ENCODE measurements at places on chromosomes 16 and 17.
A peak's percentile ranks its signal among the peaks of the same experiment; 100 is the strongest.

GRCh38 chr17:49487183-49487582, 7.9 kb upstream of the NGFR start:
- no peak for DNase-seq

GRCh38 chr17:73947281-73947965, 256.1 kb upstream of the RPL38 start:
- no peak for DNase-seq

DNA sequence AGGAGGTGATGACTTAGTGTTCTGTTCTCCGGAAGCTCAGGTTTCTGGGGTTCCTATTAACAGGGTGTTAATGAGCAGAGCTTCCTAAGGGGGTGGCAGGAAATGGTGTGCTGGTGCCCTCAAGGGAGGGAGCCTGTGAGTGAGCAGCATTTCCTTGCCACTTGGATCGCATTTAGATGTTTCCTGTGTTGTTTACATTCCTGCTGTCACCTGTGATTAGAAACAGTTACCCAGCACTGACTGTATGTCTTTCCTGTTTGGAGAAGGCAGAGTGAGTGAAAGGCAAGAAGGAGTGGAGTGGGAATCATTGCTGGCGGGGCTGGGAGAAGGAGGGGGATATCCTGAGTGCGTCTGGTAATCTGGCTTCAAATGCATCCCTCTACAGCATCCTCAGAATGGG, 214.6 kb downstream of the CCDC182 start:
- DNase-seq, result no peak

- DNase-seq, result no peak
Observed at GRCh38 chr17:75182319-75182568, 515 bp downstream of the SUMO2 start.

GRCh38 chr17:7266784-7267183, 4.5 kb upstream of the CLDN7 start:
- no peak for DNase-seq

- no peak for DNase-seq
Observed at GRCh38 chr16:56788435-56788834, 58.5 kb downstream of the NUP93 start.

- no peak for DNase-seq
Observed at GRCh38 chr17:65366102-65366844, 195.2 kb downstream of the AXIN2 start.

GRCh38 chr17:82351713-82352488, 7.1 kb upstream of the TEX19 start:
- DNase-seq, result peak; percentile 64

DNA sequence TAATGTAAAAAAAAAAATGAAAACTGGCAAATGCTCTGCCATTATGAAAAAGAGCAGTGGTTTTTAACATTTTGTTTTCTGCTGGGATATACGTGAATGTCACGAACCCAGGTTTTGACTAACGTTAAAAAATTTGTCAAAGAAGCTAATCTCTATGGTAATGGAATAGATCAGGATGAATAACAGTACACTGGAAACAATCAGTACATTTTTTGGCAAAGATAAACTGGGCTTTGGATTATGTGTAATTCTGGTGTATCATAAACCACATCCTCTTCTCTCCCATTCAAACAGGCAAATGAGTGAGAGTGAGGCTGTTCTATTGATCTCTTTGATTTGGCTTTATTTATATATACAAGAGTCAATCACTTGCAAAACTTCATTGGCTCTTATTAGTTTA, 207.0 kb upstream of the IRX3 start:
- no peak for DNase-seq

DNA sequence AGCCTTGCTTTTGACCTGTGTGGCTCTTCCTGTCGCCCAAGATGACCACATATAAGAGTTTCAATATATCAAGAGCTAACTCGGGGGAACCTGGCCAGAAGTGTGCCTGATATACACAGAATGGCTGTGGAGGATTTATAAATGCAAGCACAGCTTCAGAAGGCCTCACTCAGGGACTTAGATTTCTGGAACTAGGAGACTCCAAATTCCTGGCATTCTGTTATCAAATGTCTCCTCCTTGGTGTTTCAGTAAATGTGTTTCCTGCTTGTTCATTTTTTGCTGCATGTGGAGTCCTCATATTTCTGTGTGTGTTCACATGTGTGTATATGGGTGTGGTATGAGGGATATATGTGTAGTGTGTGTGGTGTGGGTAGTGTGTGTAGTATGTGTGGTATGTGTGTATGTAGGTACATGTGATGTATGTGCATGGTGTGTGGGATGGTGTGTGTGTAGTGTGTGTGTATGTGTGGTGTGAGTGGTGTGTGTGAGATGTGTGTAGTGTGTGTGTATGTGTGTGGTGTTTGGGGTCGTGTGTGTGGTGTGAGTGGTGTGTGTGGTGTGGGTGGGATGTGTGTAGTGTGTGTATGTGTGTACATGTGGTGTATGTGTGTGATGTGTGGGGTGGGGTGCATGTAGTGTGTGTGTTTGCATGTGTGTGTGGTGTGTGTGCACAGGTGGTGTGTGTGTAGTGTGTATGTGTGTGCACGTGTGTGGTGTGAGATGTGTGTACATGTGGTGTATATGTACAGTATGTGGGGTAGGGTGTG, 981 bp upstream of the CD300H start:
- no peak for DNase-seq

DNA sequence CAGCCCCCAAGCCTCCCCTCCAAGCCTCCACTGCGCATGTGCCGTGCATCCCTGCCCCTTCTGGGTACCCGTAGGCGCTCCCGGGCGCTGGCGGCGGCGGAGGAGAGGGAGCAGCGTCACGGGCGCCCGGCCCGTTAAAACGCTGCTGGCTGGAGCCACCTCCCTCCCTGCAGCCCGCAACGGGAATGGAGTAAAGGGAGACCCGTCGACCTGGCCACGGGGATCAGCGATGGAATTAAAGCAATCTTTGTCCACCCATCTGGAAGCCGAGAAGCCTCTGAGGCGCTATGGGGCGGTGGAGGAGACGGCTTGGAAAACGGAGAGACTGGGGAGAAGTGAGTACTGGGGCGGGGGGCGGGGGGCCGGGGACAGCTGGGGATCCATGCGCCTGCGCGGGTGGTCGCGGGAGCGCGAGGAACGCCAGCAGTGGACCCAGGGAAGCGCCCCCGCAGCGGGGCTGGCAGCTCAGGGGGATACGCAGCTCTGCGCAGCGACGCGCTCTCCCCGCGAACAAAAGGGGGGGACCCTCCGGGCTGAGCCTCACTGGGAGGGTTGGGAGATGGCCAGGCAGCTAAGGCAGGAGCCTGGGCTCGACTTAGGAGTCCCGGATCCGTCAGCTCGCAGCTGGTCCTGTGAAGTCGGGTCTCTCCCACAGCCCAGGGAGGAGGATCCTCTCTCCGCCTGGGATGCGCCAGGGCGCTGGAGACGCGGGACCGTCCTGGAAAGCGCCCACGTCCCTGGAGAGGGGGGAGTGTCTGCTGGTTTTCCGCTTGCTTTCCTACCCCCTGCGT, at the start of gene BMERB1:
TSS of gene BMERB1 (plus strand) at position 164 of the 791 bp plus-strand sequence. CDS start at position 230, 66 bp downstream.
- peak; percentile 92 for DNase-seq

DNA sequence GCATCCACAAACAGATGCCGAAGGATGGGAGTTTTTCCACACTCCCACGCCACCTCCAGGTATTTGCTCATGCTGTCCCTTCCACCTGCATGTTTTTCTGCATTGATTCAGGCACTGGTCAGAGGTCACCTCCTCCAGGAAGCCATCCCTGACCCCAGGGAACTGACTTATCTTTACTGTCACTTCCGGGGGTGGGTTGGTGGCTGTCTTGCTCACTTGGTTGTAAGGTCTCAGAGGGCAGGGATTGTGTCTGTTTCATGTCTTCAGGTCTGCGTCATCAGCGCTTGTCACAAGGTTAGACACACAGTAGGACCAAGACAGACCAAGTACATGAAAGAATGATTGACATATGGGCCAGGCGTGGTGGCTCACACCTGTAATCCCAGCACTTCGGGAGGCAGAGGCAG, 1.9 kb upstream of the IL4R start:
- no peak for DNase-seq

GRCh38 chr16:56257239-56257638, 66.0 kb downstream of the GNAO1 start:
- DNase-seq, result no peak

DNA sequence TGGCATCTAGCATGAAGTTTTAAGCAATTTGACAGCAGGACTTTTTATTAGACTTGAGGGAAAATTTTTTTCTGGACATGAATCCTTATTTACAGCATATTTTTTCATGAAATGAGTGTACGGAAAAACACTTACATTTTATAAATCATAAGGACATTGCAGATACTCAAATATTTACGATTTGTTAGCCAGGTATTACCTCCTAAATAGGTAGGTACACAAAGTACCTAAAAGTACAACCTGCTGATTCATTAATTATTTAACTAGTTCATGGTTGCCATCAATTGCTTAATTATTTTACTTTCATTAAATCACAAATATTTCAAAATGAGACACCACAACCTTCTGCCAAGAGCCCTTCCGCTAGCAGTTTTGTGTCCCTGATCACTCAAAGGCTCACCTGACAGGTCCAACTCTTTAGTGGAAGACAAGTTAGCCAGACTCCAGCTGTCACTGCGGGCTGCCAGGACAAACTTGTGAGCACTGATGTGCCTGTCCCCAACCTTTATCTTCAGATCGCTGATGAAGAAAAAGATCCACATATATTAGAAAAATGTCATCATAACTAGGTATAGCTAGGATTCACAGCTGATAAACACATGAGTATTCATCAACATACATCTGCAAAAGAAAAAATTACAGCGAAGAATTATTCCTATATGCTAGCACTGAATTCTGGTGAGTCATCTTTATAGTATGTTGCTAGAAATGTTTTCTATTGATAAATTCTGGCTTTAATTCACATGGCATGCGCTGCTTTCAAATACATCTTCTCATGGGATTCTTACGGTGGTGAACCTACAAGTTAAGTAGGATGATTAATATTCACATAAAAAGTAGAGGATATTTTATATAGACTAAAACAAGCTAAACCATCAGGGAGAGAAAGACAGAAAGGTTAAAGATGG, 28.2 kb downstream of the ANKFY1 start:
- no peak for DNase-seq

DNA sequence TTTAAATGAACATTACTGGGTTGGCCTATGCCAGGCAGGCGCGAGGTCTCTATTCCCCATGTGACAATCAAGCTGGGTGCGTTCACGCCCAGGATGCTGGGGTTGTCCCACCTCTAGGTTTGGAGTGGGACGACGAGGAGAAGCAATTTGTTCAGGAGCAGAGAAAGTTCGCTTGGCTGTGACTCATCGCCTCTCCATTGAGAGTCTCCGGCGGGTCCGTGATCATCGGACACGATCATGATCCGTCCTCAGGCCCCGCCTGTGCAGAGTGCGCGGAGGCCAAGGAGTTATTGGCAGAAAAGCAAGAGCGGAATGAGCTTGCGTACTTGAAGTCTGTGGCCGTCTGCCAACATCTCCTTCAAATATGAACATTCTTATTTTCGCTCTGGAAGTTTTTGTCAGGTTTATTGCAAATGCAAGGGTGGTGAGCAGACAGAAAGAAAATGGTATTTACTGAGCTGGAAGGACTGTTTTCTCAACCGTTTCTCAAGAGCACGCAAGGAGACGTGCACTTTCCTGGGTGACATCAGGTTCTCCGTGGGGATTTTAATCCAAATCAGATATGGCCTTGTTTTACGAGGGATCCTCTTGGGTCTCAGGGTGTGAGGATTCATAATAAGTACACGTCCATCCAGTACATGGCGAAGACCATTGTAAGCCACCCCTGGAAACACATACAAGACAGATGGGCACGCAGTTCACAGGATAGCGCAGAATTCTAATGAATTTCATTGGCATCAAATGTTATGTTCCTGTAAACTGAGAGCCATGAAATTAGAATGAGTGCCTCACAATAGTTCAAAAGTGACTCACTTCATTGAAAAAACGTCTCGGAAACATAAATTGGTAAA, 70.1 kb upstream of the CREBBP start:
- no peak for DNase-seq
